ENCODE measurements at places on chromosomes 16 and 17. TPM values are rescaled to one million over a fixed set of nuclear protein-coding genes. Genes with fewer than 3 reads are reported as not detected.

DNA sequence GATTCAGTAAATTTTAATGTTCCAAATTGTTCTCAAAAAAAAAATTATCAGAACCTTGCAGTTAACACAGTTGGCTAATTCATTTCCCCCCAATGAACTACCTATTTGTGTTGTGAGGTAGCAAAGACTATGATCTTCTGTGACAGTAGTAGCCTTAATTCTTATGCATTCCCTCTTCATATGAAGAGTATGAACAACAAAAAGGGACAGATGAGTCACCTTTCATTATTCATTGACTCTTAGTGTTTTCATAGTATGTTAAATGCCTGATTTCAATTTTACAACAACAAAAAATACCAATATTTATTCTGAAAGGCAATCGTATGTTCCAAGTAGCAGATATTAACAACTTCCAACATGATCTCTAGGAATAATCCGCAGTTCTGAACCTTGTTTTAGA lies 3.6 kb upstream of the SLFN11 start:
- DNase-seq: no peak

SRP68 gene
- total RNA-seq: 132 TPM

CDRT15 gene
- total RNA-seq: not detected

- DNase-seq: no peak
These were observed 11.7 kb upstream of the MNT start for GRCh38 chr17:2412561-2413021.

RUNDC3A gene
- total RNA-seq: not detected

DNA sequence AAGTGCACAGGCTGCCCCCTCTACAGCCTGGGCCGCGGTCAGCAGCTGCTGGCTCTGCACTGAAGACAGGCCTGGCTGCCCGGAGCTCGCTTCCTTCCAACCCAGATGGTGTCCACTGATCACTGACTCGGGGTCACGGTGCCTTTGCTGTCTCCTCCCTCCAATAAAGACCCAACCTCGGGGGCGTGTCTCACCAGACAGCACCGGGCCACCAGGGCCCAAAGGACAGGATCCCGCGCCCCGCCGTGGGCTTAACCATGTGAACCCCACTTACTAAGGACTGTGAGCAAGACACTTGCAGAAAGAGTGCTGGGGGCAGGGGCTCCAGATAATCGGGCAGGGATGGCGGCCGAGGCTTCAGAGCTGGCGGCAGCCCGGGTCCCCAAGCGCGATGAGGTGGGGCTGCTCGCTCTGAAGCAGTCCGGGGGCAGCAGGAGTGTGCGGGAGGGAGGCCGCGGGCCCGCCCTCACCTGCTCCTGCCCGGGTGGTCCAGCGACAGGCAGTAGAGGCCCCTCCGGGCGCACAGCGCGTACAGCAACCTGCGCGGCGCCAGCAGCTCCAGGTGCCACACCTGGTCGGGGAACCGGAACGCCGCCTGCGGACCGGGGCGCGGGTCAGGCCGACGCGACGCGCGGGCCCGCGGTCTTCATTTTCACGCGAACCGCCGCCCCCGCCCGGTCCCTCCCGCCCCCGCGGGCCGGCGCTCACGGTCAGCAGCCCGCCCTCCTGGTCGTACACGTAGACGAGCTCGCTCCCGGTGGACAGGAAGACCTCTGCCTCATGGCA lies 502 bp downstream of the FAAP100 start:
- peak; percentile 23 for DNase-seq

DNA sequence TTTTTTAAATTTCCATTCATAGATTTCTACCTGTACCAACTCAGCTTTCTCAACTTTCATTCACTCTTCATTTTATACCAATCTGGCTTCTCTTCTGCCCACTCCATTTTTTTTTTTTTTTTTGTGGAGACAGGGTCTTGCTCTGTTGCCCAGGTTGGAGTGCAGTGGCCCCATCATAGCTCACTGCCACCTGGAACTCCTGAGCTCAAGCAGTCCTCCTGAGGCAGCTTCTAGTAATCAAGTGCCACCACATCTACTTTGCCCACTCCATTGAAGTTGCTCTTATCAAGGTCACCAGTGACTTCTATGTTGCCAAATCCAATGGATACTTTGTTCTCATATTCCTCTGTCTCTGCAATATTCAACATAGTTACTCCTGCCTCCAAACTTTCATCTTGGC lies 1.7 kb downstream of the SUPT6H start:
- no peak for DNase-seq

GRCh38 chr16:86077243-86077940 lies 178.4 kb downstream of the IRF8 start:
- DNase-seq: no peak

NPIPA5 gene
- 2.8 TPM for total RNA-seq

- DNase-seq: no peak
These were observed 62.1 kb downstream of the LMF1 start for GRCh38 chr16:908526-909155.

Data from activated CD8-positive, alpha-beta T cell treated with anti-CD3 and anti-CD28 coated beads for 36 hours (primary cell).